ENCODE measurements at places on chromosomes 6 and 20.
A peak's percentile ranks its signal among the peaks of the same experiment; 100 is the strongest.

GRCh38 chr6:37456816-37457560, 24.0 kb downstream of the CMTR1 start:
- DNase-seq, result no peak

GRCh38 chr6:25056130-25056529, 120.4 kb upstream of the RIPOR2 start:
- no peak for DNase-seq

DNA sequence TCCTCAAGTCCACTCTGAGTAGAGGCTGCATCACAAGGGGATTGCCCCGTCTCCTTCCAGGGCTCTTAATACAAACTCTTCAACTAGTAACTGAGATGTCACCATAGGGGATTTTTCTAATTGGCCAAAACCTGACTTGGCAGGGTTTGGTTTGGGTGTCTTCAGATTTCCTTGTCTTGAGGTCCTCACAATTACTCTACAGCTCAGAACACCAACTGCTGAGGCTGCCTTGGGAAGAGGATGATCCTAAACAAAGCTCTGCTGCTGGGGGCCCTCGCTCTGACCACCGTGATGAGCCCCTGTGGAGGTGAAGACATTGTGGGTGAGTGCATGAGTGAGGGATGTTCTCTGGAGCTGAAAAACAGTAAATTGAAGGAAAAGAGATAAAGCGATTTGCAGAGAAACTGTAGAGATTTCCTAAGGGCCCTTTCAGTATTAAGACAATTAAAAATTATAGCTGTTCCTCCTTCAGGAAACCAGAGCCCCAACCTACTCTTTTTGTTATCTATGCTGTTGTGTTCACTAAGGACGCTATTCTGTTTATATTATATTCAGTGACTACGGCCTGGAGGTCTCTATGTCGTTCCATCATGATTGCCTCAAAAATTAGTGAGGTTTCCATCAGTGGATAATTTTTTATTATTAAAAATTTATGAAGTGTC, at the start of gene HLA-DQA1:
HLA-DQA1 (plus strand) TSS at position 188 of the 662 bp plus-strand sequence; CDS start at position 241, 53 bp downstream.
- no peak for DNase-seq

DNA sequence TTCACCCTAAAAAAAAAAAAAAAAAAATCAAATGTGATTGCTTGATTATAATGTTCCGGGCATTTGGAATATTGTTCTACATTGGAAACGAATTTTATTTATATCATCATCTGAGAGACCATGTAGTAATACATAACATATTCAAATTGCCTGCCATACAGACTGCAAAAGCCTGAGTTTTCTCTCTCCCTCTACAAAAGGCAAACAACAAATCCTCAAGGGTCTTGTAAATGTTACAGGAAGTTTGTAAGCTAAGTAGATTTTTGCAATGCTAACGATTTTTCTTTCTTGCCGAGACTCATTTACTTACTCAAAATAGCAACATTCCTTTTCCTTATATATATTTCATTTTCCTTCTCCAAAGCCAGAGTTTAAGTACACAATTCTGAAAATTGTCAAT, 49.0 kb upstream of the HTR1E start:
- no peak for DNase-seq

DNA sequence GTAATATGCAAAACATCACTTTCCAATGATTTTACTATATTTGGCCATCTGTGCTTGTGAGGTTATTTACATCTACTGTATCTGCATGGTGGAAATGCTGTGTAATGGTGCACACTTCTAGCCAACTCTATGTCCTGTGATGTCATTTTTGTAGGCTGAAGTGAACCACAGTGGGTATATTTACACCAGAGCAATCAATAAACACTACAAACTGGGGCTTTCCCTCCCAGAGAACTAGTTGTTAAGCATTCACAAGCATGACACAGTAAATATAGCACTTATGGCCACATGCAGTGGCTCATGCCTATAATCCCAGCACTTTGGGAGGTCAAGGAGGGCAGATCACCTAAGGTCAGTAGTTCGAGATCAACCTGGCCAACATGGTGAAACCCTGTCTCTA, 4.9 kb downstream of the SLC22A2 start:
- no peak for DNase-seq

GRCh38 chr20:44714102-44714700, 968 bp upstream of the CCN5 start:
- no peak for DNase-seq

- no peak for DNase-seq
Observed at GRCh38 chr20:62692176-62692575, 16.5 kb upstream of the NTSR1 start.

- peak; percentile 46 for DNase-seq
Observed at GRCh38 chr6:134063966-134064445, 11.6 kb upstream of the SLC2A12 start.

DNA sequence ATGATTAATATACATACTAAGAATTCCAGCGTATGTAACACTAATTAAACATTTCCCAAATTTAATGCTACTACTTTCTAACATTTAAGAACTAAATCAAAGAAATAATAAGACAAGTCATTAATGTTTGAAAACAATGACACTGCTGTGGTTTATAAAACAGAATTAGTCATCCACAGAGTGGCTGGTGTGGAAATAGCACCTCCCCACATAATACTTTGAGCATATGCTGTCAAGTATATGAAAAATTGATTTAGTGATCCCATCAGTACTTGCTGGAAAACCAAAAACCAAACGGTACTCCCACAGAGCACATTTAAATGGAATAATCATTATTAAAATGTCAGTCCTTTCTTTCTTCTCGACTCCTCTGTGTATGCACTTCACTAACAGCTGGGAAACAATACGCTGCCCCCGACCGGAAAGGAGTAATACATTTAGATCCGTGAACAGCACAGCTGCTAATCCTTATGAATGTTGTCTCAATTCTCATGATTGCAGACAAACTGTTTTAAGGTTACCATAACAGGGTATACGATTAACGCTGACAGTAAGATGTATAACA, 78.4 kb downstream of the PREP start:
- no peak for DNase-seq
